ENCODE measurements at places on chromosomes 2 and 18.

- no peak for DNase-seq
Measured at GRCh38 chr2:179460181-179460929, 195.7 kb upstream of the SESTD1 start.

- no peak for DNase-seq
Measured at GRCh38 chr2:235043762-235044500, 92.1 kb downstream of the SH3BP4 start.

- DNase-seq, result no peak
Measured at GRCh38 chr2:238252766-238253630, 13.2 kb upstream of the HES6 start.

DNA sequence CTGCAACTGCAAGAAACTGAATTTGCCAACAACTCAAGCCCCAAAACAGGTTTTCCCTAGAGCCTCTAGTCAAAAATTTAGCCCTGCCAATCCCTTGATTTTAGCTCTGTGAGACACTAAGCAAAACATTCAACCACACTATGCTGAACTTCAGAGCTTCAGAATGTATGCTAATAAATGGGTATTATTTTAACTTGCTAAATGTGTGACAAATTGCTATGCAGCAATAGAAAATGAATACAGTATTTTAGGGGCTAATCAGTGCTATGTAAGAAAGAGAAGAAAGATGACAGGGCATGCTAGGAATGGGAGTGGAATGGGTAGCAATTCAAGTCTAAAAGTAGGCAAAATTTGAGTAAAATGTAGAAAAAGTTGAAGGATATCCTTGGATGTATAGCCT lies 223.9 kb upstream of the NOL4 start:
- no peak for DNase-seq

DNA sequence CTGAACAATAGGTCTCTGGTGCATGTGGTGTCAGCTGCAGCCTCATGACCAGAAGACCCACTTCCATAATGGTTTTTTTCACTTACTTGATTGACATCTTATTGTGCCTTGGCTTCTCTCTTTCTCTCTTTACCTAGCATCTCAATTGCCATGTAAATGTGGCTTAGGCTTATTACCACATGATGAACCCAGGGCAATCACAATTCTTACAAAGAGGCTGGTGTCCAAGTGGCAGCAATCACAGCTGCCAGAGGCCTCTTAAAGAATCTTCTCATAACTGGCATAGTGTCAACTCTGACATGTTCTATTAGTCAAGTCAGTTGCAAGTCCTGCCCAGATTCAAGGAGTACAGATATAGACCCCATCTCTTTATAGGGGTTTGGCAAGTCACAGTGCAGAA lies 1224.8 kb downstream of the SUCLG1 start:
- DNase-seq, result no peak

GRCh38 chr2:9975328-9975727 lies 23.8 kb downstream of the GRHL1 start:
- DNase-seq, result no peak

GRCh38 chr18:30572214-30572613 lies 470.3 kb downstream of the DSC3 start:
- no peak for DNase-seq

- DNase-seq, result no peak
Measured at GRCh38 chr18:44117821-44118220, 562.9 kb upstream of the SETBP1 start.

GRCh38 chr18:77037567-77037966 lies 95.0 kb downstream of the MBP start:
- DNase-seq, result no peak

- DNase-seq, result no peak
Measured at GRCh38 chr18:48877941-48878340, 72.8 kb downstream of the SMAD7 start.

GRCh38 chr18:78701771-78702396 lies 277.7 kb upstream of the SALL3 start:
- DNase-seq, result no peak

GRCh38 chr2:165952085-165952484 lies 1.5 kb downstream of the TTC21B start:
- no peak for DNase-seq

- no peak for DNase-seq
Measured at GRCh38 chr18:46542545-46542944, 114.5 kb downstream of the LOXHD1 start.

- DNase-seq, result no peak
Measured at GRCh38 chr2:121999264-121999663, 243.8 kb downstream of the TSN start.

DNA sequence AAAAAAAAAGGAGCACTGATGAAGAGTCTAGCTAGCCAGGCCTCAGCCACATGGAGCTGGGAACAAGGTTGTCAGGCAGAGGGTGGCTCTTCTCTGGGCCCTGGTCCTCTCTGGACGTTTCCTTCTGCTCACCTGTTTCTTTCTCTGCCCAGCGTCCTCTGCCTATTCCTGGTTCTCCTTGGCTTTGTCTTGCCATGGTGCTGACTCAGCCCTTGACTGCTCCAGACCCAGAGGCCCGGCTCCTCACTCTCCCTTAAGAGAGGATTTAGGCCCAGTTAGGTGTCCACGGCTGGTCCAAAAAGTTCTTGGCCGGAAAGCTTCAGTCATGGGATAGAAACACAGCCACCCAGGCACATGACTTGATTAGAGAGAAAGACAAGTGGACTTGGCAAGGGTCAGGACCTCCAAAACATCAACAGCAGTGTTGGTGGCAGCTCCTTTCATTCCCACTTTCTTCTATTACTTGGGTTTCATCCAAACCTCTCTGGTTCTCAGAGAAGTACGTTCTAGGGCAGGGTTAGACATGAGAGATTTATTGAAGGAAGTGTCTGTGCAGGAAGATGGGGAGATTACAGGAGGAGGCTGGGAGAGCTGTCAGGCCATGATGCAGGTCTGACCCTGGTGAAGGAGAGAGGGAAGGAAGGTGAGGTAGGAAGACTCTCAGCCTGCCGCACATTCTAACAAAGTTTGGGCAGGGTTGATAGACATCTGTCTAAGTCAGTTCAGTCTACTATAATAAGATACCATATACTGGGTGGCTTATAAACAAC lies 14.5 kb upstream of the ATG16L1 start:
- DNase-seq, result no peak

- no peak for DNase-seq
Measured at GRCh38 chr2:168698969-168699368, 103.5 kb upstream of the NOSTRIN start.

DNA sequence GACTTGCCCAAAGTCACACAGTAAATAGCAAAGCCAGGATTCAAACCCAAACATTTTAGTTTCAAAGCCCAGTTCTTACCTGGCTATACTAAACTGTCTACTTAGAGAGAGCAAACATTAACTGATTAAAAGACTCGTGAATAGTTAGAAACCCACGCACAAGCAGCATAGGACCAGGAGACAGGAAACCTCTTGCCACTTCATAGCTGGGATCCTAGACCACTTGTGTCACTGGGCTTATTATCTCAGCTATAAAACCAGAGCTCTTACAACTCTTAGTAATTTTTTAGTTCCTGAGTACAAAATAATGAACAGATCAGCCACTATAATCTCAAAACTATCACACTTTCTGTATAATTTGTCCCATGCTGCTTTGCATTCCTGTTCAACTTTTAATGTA lies 2.4 kb upstream of the AAK1 start:
- DNase-seq, result no peak

Data from stimulated activated CD4-positive, alpha-beta T cell treated with anti-CD3 and anti-CD28 coated beads, Interleukin-15, amount 100 ng/mL, for 48 hours (primary cell).